ENCODE measurements at places on chromosomes 12 and 14.

DNA sequence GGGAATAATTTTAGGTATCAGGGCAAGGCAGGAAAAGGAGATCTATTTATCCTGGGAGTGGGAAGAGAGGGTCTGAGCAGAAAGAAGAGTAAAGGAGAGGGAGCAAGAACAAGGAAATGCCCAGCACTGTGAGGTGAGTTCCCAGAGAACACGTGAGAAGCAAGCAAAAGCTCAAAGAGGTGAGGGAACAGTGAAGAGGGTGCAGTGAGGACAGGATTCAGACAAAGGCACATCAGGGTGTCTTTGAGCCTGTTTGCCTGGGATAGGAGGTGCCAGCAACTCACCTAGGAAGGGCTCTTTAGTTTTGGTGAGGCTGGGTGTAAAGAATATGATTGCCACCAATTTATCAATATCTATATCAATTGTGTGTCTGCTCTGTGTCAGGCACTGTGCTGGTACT lies 88.9 kb upstream of the NRXN3 start:
- DNase-seq, result no peak

- no peak for DNase-seq
These were observed 61.3 kb downstream of the TRAF3 start for GRCh38 chr14:102838501-102838900.

GRCh38 chr14:98169170-98169587 lies 1102.8 kb downstream of the BCL11B start:
- DNase-seq, result no peak

DNA sequence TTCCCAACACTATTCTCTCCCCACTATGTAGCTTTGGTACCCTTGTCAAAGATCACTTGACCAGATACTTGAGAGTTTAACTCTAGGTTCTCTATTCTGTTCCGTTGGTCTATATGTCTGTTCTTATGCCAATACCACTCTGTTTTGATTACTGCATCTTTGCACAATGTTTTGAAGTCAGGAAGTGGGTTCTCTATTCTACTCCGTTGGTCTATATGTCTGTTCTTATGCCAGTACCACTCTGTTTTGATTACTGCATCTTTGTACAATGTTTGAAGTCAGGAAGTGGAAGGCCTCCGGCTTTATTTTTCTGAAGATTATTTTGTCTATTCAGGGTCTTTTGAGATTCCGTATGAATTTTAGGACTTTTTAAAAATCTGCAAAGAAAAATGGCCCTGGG lies 2.7 kb upstream of the NDUFA12 start:
- no peak for DNase-seq

DNA sequence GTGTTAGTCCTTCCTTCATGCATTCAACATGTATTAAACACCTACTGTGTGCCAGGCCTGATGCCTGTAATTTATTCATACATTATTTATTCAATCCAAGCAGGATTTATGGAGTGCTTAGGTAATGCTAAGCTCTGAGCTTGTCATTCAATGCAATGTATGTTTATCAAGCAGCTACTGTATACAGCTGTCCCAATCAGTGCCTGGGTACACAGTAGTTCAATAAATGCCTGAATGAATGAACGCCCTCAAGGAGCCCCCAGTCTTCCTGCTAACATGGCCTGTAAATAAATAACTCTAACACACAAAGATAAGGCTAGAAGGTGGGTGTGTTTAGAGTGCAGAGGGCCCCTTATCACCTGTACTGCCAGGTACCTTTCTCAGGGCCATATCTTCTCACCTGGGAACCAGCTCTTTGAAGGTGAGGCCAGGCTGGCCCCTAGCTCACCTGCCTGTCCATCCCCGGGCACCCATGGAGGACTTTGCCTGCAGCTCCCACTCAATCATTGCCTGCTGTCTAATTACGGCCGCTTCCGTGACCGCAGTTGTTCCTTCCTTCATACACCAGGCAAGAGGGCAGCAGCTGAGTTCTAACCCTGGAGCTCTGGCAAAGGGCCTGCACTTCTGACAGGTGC lies 20.0 kb upstream of the KDM2B start:
- no peak for DNase-seq

DNA sequence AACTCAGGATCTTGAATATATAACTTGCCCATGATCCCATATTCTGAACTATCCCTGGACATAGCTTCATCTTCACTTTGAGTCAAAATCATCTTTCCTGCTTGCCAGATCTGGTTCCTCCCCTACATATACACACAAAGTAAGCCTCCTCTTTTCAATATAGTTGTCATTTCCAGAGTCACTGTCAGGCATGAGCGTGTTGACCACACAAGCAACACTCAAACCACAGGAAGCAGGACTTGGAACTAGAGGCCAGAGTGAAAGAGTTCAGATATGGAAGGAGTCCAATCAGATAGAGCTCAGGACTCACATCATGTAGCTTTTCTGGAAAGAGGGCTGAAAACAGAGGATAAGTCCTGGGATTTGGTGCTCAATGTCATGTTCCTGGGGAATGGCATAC lies 1140.6 kb downstream of the BCL11B start:
- DNase-seq, result no peak

GRCh38 chr12:117030187-117030900 lies 68.9 kb downstream of the TESC start:
- no peak for DNase-seq

GRCh38 chr12:5166976-5167375 lies 123.3 kb downstream of the KCNA5 start:
- DNase-seq, result no peak

GRCh38 chr14:64788706-64789105 lies 84.5 kb downstream of the PLEKHG3 start:
- no peak for DNase-seq

DNA sequence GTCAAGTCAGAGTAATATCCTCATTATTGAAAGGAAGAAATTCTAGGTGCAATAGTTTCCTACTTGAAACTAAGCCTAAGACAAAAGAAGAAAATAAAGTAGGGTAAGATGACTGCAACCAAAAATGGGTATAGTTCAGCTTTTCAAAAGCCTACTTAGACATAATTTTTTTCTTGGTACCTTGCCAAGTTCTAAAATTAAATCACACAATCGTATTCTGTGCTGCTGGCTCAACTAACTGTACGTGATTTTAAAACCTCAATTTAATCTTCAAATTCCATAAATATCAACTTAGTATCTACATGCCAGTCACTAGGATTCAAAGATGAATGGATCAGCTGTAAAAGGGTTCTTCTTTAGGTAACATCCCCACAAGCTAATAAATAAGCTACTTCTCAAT lies 56.9 kb downstream of the SCAF11 start:
- no peak for DNase-seq

DNA sequence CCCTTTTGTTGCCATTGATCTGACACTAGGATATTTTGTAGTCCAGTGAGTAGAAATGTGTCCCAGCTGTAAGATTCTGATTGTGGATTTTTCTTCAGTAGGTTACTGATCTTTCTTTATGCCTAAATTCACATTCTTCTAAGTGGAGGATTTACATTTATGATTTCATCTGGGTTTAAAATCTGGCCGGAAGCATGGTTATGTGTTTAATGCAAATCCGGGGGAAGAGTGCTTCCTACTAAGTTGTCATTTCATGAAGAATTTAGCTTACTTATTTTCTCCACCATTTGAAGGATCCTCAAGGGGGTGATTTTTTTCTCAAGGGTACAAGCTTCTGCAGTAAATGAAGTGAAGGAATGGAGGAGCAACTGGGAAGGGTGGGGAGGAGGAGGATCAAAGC lies 96.7 kb downstream of the TMTC2 start:
- no peak for DNase-seq
